ENCODE measurements at places on chromosomes 6 and 20. TPM values are rescaled to one million over a fixed set of nuclear protein-coding genes. Genes with fewer than 3 reads are reported as not detected.

The PNPLA1 gene
- total RNA-seq: not detected

The BTN1A1 gene
- total RNA-seq: 1.0 TPM

The HLA-DPB1 gene
- 74.5 TPM for total RNA-seq

The PRL gene
- total RNA-seq: not detected

The PSORS1C1 gene
- not detected for total RNA-seq

The C20orf141 gene
- not detected for total RNA-seq

The LY86 gene
- 62.8 TPM for total RNA-seq

The OVOL2 gene
- total RNA-seq: not detected

The XKR7 gene
- total RNA-seq: 0.06 TPM

The METTL24 gene
- not detected for total RNA-seq

The NRN1 gene
- total RNA-seq: 24.8 TPM

The HTR1E gene
- not detected for total RNA-seq

The RIMS4 gene
- total RNA-seq: not detected

The LAMA2 gene
- not detected for total RNA-seq

The CLPSL2 gene
- not detected for total RNA-seq

The FERMT1 gene
- not detected for total RNA-seq

The AVP gene
- not detected for total RNA-seq

The MEP1A gene
- not detected for total RNA-seq

The ETV7 gene
- not detected for total RNA-seq

The RIPOR3 gene
- 0.53 TPM for total RNA-seq

The TRIM26 gene
- 53.3 TPM for total RNA-seq

The RFX6 gene
- total RNA-seq: not detected

The CLPSL1 gene
- not detected for total RNA-seq

The USP49 gene
- total RNA-seq: 17.8 TPM

The MUC22 gene
- not detected for total RNA-seq

The BFSP1 gene
- not detected for total RNA-seq

The GRIK2 gene
- not detected for total RNA-seq

The RHAG gene
- total RNA-seq: not detected

The TEAD3 gene
- total RNA-seq: not detected

The IMPG1 gene
- total RNA-seq: not detected

The BTNL2 gene
- 4.9 TPM for total RNA-seq

The UBE2V1 gene
- 161 TPM for total RNA-seq

The WFDC10B gene
- total RNA-seq: not detected

The TMEM151B gene
- 0.07 TPM for total RNA-seq

The CFB gene
- 2.4 TPM for total RNA-seq

The WFDC2 gene
- total RNA-seq: 0.46 TPM

The CLDN20 gene
- not detected for total RNA-seq

The ISM1 gene
- total RNA-seq: not detected

The C4A gene
- total RNA-seq: 6.6 TPM

The B3GALT4 gene
- 17.3 TPM for total RNA-seq

The COL21A1 gene
- total RNA-seq: not detected

The PTP4A1 gene
- 74.7 TPM for total RNA-seq

The TAAR8 gene
- not detected for total RNA-seq

The TMC2 gene
- total RNA-seq: not detected

The RRAGD gene
- total RNA-seq: 17.6 TPM

The RAE1 gene
- 58.2 TPM for total RNA-seq

The BPIFB2 gene
- not detected for total RNA-seq

The IRF4 gene
- total RNA-seq: 291 TPM

The MARCKS gene
- total RNA-seq: 3.9 TPM

The TP53TG5 gene
- not detected for total RNA-seq

The SLC22A16 gene
- total RNA-seq: not detected

The PPP1R14C gene
- 1.3 TPM for total RNA-seq

The KCNK5 gene
- not detected for total RNA-seq

The UNC93A gene
- not detected for total RNA-seq

The ELOVL2 gene
- not detected for total RNA-seq

The UTRN gene
- 24.8 TPM for total RNA-seq
